ENCODE measurements at places on chromosomes 6 and 20.

DNA sequence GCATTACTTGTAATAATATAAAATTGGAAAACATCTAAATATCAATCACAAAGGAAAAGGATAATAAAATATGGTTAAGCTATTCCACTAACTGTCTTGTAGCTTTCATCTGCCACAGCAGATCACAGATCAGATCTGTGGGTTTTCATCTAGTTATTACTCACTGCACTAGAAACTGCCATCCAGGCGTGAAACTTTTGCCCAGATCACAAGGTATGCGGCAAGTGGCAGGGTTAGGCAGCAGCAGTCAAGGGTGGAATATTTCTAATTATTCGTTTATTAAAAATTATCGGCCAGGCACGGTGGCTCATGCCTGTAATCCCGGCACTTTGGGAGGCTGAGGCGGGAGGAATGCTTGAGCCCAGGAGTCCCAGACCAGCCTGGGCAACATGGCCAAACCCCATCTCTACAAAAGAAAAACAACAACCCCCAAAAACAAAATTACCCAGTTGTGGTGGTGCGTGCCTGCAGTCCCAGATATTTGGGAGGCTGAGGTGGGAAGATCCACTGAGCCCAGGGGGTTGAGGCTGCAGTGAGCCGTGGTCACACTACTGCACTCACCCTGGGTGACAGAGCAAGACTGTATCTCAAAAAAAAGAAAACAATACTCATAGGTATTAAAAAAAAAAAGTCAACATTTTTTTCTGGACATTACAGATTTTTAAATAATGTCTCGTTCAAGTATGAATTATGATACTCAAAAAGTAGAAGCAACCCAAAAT, 32.1 kb downstream of the BEND3 start:
- DNase-seq = no peak

- no peak for DNase-seq
Observed at GRCh38 chr20:48797850-48798747, 29.7 kb downstream of the PREX1 start.

DNA sequence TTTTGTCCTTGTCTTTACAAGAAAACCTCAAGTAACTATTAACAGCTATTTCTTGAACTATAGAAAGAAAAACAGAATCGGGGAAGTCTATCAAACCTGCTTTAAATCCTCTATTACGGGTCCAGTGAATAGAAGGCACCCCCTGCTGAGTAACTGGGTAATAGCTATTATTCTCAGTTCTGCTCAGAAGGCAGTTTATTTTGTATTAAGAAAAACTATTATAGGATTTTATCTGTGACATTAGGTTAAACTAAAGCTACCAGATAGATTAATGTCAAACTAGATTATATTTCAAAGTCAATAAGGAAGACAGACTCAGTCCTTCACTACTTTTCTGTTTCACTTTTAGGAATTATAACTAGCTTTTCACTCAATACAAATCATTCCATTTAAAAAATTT, 93.7 kb downstream of the DST start:
- DNase-seq = no peak

GRCh38 chr6:108419934-108420609, 125.2 kb downstream of the AFG1L start:
- no peak for DNase-seq

GRCh38 chr6:149319422-149319821, 1.9 kb downstream of the TAB2 start:
- no peak for DNase-seq

- DNase-seq = no peak
Observed at GRCh38 chr6:55833284-55833683, 42.1 kb downstream of the BMP5 start.

Data from stimulated activated CD4-positive, alpha-beta T cell treated with anti-CD3 and anti-CD28 coated beads, Interleukin-1b, Interleukin-23, amount 100 ng/mL, for 4 hours (primary cell).